ENCODE measurements at places on chromosomes 6 and 20.

GRCh38 chr6:117512987-117513573 is 30.6 kb downstream of the DCBLD1 start:
- H3K27me3 ChIP-seq = no peaks in the 10 kb centered on the region
- no peak for DNase-seq
- H3K4me3 ChIP-seq = no peak overlapping the region

GRCh38 chr6:153966001-153966400 is 73.0 kb upstream of the OPRM1 start:
- no peak overlapping the region for H3K4me3 ChIP-seq
- no peaks in the 10 kb centered on the region for H3K4me1 ChIP-seq
- no peak for DNase-seq

DNA sequence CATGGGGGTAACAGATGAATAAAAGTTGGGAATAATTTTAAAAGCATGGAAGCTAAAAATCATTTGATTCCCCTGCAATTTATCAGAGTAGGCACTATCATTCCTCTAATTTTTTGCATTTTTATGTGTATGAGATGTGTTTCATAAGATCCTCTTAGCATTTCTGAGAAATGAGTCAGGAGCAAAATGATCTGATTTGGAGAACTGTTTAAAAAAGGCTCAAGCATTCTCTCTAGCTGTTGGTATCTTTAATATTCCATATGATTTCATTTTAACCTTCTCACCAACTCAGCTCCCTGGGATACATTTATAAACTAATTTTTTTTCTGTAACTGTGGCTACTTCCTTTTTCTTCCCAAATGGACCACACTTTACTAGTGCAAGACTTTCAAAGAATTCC is 60.9 kb downstream of the MCHR2 start:
- no peak overlapping the region for H3K4me3 ChIP-seq
- no peak overlapping the region for H3K27ac ChIP-seq
- no peaks in the 10 kb centered on the region for H3K36me3 ChIP-seq
- peaks cover 20% of the 10 kb centered on the region for H3K27me3 ChIP-seq

GRCh38 chr20:57835588-57836455 is 126.0 kb upstream of the PMEPA1 start:
- peaks cover 4% of the 10 kb centered on the region for H3K27me3 ChIP-seq
- DNase-seq = no peak
- H3K4me3 ChIP-seq = no peak overlapping the region
- no peak overlapping the region for H3K27ac ChIP-seq
- H3K36me3 ChIP-seq = no peaks in the 10 kb centered on the region

- H3K27ac ChIP-seq = no peak overlapping the region
- H3K4me3 ChIP-seq = no peak overlapping the region
- H3K36me3 ChIP-seq = no peaks in the 10 kb centered on the region
- no peaks in the 10 kb centered on the region for H3K27me3 ChIP-seq
- H3K4me1 ChIP-seq = peaks cover 16% of the 10 kb centered on the region
Observed at GRCh38 chr20:2130062-2130591, 28.5 kb downstream of the STK35 start.

DNA sequence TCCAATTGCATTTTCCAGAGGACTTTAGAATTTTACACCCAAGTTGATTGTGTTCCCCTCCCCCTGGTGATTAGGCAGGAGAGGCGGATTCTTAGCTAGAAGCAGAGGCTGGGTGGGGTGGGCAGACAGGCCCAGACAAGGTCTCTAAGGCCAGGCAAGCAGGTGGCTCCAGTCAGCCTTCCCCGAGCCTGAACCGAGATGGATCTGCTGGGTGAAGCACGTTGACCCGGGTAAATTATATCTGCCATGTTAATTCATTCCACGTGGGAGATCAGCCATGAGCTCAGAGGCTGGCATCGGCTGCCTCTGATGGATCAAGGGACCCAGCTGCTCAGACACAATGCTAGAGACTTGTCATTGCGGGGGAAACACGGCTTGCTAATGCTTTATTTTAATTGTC is 159.5 kb upstream of the MAFB start:
- DNase-seq = no peak
- H3K4me1 ChIP-seq = peaks cover 8% of the 10 kb centered on the region
